ENCODE measurements at places on chromosomes 2 and 18.

- DNase-seq, result no peak
Observed at GRCh38 chr2:140383781-140384180, 1603.6 kb upstream of the NXPH2 start.

DNA sequence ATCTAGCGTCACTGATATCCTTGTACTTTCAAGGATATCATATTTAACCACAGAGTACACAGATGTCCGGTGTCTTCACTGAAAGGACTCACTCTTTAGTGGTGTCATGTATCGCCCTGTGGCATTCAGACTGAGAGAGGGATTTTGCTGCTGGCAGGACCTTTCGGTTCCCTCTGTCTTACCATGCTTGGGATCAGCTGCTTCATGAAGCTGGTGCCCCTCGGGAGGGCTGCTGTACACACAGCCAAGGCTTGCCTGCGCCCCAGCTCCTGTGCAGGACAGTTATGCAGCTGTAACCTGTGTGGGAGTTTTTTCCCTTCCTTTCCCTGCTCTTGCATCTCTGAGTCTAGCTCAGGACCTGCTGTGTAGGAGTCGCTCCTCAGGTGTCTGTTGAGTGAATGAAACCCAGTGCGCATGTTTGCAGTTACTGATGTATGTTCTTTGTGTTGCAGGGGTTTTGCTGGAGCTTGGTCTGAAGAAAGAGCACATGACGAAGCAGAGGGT is 64.4 kb downstream of the GREB1 start:
- no peak for DNase-seq

DNA sequence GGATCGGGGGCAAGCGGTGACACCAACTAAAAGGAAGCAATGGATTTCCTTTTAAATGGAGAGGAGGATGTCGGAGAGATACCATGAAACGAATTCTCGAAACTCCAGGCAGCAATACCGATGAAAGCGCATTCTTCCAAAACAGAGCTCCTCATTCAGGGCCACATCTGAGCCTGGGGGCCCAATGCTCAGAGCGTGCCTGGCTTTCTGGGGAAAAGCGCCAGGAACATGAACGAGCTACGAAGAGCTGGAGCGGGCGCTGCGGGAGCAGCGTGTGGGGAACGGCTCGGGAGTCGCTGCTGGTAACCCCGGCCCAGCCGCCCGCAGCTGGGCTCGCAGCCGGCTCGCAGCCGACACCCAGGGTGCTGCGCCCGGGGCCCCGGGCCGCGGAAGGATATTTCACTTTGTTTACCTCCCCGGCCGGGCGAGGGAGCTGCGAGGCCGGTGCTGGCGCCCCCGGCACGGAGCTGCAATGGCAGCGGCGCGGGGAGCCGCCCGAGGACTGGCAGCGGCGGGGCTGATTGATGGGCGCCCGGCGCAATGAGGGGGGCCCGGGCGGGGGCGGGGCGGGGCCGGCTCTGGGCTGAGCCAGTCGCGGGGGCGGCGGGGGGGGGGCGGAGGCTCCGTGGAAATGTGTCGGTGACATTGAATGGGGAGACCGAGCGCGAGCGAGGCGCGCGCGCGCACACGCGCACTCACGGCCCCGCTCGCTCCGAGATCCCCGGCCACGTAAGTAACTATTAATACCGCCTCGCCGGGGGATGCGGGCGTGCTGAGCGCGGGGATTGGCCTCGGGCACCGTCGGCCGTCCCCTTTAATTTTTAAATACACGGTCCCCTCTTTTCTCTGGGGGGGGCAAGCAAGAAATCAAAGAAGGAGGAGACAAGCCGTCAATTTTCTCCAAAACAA is at the start of gene TRIB2:
Gene TRIB2, plus strand, starts transcription at position 655 of the 909 bp plus-strand sequence. CDS start 1,372 bp downstream, outside the sequence.
- DNase-seq, result peak; percentile 91

DNA sequence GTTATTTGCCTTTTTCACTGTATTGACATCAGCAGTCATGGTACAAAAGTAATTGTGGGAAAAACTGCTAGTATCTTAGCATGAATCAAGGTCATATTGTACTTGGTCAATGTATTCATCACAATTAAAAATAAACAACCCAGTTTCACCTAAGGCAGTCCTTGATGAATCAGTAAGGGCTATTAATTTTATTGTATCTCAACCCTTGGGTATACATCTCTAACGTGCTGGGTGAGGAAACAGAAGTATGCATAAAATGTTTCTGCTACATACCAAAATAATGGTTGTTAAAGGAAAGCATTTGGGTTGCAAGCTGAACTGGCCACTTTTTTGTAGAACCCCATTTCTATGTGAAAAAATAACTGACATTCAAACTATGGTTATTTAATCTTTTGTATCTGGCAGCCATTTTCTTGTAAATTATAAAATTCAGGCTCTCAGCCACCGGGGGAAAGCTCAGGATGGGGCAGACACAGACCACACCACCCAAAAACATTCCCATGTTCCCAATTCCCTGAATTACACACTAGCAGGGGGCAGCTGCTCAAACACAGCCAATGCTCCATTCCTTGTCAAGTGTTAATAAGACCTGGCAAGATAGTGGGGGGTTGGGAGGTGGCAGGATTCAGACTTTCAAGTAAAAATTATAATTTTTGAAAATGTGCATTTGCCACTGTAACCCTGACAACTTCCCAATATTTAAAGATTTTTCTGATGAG is 49.3 kb downstream of the OLA1 start:
- peak; percentile 80 for DNase-seq

DNA sequence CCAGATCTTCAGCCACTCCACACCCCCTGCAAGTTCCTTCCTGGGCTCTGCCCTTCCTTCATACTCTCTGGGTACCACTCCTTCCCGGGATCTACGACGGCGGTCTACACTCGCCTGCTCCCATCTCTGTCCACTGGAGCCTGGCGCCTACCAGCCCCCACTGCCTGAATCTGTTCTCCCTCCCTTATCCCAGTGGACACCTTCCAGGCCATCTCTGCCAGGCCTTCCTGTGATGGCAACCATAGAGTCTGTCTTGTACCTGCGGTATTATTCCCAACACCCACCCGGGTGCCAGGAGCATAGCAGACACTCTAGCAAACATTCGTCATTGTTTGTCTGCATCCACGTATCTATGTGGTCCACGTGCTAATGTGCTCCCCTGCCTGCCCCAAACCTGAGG is 140.9 kb downstream of the ZFP36L2 start:
- no peak for DNase-seq

DNA sequence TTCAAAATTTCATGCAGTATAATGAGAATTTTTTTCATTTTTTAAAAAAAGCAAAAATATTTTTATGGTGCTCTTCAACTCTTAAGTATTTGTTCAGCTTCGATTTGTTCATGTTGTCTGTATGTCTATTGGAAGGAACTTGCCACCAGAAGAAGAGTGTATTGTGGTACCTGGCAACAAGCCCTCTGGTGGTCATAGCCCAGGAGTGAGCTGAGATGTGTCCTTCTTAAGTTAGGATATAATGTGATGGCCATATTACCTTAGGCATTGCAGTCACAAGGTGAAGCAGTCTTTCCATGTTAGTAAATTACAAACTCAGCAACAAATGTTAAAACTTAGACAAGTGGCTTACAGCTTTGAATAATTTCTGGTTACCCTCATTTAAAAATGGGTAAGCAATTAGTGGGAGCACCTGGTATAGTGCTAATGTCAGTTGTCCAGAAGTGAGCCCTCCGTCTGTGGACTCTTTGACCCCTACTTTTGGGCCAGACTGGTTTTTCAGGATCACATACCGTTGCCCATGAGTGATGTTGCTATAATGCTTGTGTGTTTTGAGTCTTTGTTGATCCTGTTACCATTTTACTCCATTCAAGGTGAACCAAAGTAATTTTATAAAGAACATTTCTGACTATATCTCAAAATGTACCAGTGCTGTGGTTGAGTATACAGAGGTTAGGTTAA is 57.4 kb downstream of the MYO1B start:
- peak; percentile 37 for DNase-seq

- DNase-seq, result no peak
Observed at GRCh38 chr2:235619544-235619943, 125.7 kb downstream of the AGAP1 start.

DNA sequence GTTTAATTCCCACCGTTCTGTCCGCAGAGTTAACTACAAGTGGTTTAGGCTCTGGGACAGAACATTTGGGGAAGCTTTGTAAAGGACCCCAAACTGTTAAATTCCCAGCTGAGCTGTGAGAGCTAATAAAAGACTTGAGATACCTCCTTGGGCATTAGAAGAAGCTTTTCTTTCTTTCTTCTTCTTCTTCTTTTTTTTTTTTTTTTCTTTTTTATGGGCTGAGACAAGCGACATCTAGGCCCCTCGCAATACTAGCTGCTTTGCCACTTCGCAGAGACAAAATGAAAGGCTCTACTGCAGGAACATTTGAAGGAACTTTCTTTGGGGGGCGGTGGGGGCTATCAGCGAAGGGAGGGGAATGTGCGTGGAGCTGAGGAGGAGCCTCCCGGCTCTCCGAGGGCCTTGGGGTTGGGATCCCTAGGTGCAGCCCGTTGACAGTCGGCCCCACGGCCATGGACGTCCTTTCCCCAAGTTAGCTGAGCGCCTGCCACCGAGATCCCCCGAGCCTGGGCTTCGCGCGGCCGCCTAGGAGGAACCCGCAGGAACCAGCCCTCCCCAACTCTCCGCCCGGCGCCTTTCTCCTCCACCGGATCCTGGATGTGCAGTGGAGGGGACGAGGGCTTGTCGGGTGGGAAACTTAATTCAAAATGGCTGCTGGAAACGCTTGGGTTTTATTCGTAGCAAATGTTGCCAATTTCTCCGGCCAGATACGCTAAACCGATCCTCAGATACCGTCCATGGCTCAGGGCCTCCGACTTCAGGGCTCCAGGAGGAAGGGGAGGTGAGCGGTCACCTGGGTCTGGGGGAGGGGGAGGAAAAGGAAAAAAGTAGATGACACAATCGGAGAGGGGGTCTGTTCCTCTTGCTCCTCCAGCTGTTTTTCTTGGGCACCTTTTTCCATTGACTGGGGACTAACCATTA is 4.2 kb downstream of the MEIS1 start:
- peak; percentile 43 for DNase-seq

GRCh38 chr18:27109451-27109850 is 75.7 kb downstream of the CHST9 start:
- DNase-seq, result no peak

- DNase-seq, result no peak
Observed at GRCh38 chr18:26225022-26225693, 1.1 kb upstream of the TAF4B start.

DNA sequence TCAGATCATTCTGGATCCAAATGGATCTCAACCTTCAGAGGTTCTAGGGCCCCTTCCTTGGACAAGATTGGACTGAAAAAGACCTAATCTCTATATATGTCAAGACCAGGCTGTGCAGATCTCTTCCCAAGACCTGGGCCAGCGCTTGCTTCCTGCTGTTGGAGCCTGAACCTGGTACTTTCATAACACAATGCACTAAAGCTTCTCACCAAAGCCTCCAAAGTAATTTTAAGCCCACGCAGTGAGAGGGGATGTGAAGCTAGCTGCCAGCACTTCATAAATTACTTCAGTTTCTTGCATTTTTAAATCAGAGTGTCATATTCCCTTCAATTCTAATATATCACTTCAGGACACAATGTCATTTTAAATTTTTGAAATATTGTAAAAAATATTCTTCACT is 50.7 kb downstream of the LRRC30 start:
- DNase-seq, result no peak

- no peak for DNase-seq
Observed at GRCh38 chr2:105842555-105842954, 97.8 kb downstream of the NCK2 start.

DNA sequence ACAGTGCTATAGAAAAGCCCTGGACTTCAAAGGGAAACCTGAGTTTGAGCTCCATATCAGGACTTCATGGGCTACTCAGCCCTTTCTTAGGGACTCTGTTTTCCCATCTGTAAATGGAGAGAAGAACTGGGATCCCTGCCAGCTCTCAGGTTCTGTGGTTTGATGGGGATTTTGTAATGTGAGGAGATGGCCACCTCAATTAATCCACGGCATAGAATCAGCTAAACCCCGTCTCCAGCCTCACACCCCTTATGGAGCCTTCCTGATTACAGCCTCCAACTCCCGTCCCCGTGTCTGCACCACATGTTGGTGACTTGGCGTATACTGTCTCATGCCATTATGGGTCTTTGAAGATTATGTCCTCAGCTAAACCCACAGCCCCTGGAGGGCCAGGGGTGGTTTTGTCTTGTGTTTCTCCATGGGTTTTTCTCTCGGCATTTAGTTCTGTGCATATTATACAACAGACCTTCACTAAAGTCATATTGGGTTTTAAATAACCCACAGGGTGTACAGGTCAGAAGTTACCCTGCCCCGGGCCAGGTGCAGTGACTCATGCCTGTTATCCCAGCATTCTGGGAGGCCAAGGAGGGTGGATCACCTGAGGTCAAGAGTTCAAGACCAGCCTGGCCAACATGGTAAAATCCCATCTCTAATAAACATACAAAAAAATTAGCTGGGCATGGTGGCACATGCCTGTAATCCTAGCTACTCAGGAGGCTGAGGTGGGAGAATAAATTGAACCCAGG is 63.8 kb upstream of the PPP1CB start:
- DNase-seq, result no peak

DNA sequence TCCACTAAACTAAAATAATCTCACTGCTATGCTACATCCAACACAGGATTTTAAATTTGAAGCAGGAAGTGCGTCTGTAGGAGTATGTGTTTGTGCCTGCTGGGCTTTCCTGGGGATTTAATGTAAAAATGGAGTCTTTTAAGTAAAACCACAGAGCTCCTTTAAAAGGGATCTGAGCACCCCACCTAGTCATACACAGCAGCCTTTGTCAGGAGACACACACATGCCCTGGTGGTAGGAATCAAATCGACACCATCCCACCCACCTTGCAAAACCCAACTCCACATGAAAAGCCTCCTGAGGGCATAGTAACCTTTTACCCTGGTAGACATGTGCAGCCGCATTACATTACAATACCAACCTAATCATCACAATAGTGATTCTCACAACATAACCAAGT is 29.1 kb downstream of the UXS1 start:
- DNase-seq, result no peak

DNA sequence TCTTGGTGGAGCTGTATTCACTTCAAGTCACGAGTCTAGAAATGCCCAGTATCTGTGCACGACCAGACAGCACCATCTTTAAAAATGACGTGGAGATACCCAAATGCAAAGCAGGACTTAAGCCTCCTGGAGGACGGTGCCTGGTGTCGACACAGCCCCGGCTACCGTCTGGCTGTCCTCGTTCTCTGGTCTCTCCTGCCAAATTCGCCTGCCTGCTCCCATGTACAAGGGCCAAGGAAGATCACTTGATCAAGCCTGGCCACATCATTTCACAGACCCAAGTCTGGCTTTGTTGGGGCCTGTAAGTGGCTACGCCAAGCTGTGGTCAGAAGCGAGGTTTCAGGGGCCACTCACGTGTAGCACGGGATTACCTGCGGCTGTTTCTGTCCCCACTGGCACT is 9.4 kb downstream of the ODC1 start:
- no peak for DNase-seq

DNA sequence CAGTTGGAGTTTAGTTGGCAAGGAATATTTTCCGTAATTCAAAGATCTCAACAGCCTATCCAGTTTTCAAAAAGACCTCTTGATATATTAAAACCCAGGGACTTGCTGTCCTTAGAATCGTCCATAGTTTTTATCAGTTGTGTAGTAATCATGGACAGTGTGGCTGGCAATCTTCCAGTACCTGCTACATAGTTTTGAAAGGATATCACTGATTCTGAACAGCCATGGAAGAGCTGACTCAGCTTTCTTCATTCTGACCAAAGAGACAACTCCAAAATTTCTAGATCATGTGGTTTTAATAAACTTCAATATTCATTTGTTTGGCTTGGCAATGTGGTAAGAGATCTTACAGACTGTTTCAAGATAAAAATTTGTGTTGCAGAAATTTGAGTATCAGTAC is 616.7 kb downstream of the TDRD15 start:
- peak; percentile 20 for DNase-seq
